ENCODE measurements at places on chromosomes 5 and 9.
A peak's percentile ranks its signal among the peaks of the same experiment; 100 is the strongest.

GRCh38 chr9:80937645-80938044 is 751.7 kb downstream of the TLE1 start:
- DNase-seq, result no peak

DNA sequence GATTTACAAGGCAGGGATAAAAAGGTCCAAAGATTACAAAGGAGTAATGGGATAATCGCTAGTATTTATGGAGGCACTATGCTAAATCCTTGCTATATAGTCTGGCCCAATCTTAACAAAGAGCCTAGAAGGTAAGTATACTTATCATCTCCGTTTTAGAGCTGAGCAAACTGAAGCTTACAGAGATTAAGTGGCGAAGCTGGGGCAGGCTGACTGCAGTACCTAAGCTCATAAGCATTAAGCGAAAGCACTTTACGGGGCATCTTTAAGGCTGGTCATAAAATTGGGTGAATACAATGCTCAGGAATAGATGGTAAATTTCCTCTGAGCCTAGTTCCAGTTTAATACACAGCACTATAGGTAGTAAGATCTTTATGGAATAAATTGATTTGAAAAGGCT is 30.0 kb upstream of the ZNF366 start:
- DNase-seq, result no peak

- DNase-seq, result no peak
Measured at GRCh38 chr9:134388289-134388808, 62.1 kb downstream of the RXRA start.

DNA sequence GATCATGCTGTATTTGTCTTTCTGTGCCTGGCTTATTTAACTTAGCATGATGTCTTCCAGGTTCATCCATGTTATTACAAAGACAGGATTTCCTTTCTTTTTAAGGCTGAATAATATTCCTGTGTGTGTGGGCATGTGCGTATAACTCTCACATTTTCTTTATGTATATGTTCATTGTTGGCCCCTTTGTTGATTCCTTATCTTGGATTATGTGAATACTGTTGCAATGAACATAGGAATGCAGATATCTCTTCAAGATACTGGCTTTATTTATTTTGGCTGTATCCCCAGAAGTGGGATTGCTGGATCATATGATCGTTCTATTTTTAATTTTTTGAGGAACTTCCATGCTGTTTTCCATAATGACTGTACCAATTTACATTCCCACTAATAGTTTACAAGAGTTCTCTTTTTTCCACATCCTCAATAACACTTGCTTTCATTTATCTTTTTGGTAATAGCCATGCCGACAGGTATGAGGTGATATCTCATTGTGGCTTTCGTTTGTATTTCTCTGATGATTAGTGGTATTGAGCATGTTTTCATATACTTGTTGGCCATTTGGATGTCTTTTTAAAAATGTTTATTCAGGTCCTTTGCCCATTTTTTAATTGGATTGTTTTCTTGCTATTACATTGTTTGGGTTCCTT is 38.0 kb downstream of the CREBRF start:
- DNase-seq, result no peak

DNA sequence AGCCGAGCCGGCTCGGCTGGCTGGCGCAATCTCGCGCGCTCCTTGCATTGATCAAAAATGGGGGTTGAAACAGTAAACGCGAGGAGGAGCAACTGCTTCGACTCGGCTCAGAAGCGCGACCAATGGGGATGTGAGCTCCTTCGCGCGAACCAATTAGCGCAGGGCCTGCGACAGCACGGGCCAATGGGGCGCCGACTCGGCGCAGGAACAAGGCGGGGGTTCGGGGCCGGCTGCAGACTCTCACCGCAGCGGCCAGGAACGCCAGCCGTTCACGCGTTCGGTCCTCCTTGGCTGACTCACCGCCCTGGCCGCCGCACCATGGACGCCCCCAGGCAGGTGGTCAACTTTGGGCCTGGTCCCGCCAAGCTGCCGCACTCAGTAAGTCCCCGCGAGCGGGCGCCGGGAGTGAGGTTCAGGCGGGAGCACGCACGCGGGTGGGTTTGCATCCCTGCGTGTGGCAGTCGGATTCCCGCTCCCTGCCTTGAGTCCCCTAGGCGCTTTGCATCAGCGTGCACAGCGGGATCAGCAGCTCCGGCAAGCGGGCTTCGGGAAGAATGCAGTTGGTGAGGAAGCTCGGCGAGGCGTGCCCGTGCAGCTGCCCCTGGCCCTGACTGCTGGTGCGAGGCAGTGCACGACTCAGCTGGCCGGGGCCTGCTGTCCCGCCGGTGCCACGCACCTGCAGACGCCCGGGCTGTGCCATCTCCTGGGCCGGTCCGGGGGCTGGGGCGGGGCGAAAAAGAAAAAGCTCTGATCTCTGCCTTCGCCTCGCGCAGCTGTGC is at the start of gene PSAT1:
Gene PSAT1 (plus strand): TSS at position 233 of the 779 bp plus-strand sequence. CDS start 86 bp downstream, at position 319.
- peak; percentile 96 for DNase-seq

- DNase-seq, result no peak
Measured at GRCh38 chr5:84816746-84817547, 432.3 kb upstream of the EDIL3 start.

DNA sequence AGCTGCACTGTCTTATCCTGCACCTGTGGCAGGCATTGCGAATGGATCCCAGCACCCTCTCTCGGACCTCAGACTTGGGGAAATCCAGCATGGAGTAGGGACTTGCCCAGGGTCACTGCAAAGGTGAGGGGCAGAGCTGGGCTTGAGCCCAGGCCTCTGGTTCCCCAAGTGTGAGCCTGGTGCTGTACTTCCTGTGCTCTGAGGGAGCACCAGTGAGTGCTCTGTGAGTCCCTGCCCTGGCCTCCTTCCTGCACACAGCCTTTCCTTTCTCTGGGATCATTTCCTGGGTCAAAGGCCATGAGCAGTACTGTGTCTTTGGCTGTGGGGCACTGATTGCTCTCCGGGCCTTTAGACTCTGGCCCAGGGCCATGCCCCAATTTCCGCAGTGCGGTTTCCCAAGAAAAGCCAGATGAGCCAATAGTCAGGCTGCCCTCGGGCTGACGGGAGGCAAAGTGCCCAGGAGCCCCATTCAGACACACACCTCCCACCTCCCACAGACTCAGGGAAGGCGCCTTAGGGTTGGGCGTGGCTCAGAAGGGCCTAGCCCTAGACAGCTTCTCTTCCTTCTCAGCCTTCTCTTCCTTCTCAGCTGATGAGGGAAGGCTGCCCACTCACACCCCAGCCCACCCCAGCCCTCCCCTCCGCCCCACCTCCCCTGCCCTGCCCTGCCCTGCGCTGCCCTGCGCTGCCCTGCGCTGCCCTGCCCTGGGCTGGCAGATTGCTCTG is 23.3 kb upstream of the TRIM14 start:
- DNase-seq, result no peak

DNA sequence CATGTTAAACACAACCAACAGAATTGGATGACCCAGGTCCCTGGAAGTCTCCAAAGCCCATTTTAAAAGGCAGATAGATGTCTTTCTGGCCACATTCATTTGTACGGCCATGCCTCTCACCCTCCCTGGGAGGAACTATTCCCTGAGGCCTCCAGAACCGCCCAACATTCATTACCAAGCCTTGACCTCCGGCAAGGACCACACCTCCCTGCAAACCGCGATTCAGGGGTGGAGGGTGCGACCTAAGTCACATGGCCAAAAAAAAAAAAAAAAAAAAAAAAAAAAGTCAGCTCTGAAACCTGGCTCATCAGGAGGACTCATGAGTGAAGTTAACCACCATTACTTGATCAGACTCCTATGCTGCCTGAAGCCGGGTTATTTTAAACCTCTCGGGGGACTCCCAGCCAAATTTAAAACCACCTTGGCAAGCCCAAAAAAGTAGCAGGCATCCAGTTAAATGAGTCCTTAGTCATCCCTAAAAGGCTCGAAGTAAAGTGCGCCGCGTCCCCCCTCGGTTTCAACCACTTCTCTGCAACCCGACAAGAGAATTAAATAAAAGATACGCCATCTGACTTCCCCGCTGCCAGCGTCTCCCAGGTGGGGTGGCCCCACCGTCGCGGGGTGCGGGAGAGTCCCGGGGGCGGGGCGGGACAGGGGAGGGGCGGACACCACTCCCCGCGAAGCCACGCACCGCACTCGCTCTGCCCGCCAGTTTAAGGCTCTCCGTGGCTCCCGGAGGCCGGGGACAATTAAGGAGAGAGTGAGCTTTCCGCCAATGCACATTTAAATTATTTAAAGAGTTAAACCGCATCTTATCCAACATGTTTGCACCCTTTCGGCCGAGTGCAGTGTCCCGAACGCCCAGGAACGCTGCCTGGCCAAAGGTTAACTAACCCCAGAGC is 2.3 kb downstream of the KLF9 start:
- DNase-seq, result no peak

DNA sequence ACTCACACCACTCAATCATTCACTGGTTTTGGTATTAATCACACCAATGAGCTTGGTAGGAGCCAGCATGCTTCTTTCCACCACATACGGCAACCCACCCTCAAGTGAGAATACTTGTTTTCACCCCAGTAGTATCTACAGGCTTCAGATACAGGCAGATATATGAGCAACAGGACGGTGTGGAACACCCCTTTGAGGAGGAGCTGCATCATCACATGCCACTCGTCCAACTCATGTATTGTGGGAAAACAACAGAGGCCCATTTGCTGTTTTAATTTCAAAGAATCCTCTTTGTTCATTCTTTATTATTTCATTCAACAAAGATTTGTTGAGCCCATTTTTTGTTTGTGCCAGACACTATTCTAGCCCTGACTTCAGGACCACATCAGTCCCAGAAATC is 46.0 kb downstream of the RORB start:
- DNase-seq, result peak; percentile 71

DNA sequence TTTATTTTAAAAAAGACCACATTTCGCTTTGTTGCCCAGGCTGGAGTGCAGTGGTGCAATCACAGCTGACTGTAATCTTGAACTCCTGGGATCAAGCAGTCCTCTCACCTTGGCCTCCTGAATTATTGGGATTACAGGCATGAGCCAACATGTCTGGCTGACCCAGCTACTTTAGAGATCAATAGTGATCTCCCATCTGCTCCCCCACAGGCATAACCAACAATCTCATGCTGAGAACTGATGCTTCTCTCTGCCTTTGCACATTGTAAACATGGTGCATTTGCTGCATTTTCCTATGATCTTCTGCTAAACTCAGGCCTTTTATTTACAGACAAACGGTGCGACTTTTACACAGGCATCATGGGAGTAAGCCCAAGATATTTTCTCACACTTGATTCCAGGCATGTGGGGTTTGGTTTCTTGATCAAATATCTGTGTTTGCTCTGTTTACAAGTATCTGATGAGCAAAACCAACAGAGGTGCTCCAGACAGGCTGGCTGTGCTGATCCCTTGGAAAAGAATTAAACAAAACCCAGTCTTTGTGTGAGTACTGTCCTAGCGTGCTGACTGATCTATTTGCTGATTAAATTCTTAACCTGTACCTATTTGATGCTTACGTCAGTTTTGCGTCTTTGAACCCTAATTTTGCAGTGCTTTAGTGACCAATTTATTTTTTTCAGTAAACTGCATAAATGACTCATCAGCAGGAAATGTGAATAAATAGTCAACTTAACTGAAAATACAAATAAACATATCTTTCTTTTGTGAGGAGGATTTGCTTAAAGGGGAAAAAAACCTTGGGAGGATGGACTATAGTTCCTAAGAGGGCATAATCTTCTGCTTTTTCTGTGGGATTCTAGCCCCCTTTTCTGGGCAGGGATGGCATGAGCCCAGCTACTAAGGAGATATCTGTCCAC is 191.7 kb upstream of the NR3C1 start:
- no peak for DNase-seq

- peak; percentile 74 for DNase-seq
Measured at GRCh38 chr5:57298985-57299491, 125.2 kb downstream of the GPBP1 start.

DNA sequence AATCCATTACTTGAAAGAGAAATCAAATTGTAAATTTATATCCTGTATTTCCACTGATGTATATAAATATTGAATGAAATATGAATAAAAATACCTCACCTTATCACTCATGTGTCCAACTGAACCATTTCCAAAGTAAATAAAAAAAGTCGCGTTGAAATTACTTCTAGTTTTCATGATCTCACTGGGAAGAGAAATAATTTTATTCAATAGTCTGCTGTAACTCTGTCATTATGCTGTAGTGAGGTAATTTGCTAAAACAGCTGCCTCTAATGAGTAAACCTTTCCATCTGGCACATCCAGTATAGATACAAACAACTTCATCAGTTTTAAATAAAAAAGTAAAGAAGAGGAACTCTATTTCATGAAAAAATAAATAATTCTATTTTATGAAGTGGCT is 611.5 kb downstream of the ZNF608 start:
- DNase-seq, result no peak

DNA sequence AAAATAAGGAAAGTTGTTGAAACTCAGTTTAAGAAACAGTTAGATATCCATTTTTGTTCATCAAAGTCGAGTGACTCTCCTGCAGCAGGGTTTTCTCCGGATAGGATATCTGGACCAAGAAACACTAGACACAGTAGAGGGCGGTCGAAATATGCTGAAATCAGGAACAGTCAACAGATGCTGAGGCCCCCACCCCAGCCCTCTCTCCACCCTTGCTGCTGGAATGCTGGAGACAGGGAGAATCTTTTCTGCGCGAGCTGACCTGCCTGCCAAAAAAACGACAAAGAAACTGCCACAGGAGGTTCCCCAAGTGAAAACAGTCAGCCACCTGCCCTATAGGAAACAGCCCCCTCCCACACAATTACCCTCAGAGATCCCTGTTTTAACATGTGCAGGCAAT is 4.3 kb upstream of the IL13 start:
- DNase-seq, result no peak

GRCh38 chr5:3349704-3350565 is 245.7 kb upstream of the IRX1 start:
- no peak for DNase-seq

DNA sequence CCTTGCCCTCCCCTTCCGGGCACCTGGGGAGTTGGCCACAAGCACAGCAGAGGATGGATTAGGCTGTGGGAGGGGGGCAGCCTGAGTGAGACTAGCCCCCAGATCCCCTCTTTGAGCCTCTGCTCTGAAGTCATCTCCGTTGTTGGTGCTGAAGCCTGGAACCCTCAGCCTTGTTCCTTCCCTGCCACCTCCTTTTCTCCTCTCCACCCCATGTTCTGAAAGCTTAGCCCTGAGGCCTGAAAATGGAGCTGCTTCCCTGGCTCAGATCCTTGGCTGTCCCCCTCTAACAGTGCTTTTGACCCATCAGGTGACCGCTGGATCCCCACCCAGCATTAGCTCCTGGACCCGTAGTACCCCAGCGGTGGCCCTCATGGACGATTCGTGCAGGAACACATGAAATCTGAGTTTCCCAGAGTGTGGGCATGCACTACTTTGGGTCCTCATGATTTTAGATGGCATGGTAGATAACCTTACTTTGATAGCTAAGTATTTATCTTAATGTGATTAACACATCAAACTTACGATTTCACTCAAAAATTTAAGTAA is 21.6 kb upstream of the ANGPTL2 start:
- no peak for DNase-seq

- DNase-seq, result no peak
Measured at GRCh38 chr9:135216791-135217441, 129.4 kb downstream of the OLFM1 start.

DNA sequence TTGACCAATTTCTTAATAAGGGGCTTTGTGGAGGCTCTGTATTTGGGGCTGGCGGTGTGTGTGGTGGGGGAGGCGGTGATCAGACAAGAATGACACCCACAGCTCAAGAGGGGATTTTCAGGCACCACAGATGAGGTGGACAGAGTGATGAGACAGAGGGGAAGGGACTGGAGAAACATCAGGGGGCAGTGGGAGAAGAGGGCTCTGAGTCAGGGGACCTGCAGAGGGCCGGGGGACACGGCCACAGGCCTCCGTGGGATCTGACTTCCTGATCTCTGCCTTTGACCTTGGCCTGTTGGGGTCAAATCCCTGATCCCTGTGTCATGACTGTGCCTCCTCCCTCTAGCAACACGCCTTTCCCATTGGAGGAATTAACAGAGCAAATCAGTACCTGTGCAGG is 197.7 kb downstream of the C9orf50 start:
- no peak for DNase-seq

GRCh38 chr5:67816456-67816855 is 399.1 kb upstream of the PIK3R1 start:
- DNase-seq, result no peak
